ENCODE measurements at places on chromosomes 5 and 9.
A peak's percentile ranks its signal among the peaks of the same experiment; 100 is the strongest.

DNA sequence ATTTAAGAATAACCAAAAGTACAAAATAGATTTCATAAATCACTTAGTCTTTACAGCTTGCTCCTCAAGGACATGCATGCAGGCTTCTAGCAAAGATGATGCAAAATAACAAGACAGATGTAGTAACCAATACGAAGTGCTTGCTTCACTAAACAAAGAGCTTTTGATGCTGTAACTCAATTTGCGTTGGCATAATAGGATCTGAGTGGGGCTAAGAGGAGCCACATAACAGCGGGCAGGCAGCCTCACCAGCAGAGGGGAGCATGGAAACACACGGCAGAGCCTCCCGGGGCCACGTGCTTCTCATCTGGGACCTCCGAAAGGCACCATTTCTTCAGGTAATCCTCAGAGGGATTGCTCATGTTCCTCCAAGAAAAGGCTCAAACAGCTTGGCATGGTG is 139.7 kb downstream of the C5orf15 start:
- DNase-seq, result no peak

DNA sequence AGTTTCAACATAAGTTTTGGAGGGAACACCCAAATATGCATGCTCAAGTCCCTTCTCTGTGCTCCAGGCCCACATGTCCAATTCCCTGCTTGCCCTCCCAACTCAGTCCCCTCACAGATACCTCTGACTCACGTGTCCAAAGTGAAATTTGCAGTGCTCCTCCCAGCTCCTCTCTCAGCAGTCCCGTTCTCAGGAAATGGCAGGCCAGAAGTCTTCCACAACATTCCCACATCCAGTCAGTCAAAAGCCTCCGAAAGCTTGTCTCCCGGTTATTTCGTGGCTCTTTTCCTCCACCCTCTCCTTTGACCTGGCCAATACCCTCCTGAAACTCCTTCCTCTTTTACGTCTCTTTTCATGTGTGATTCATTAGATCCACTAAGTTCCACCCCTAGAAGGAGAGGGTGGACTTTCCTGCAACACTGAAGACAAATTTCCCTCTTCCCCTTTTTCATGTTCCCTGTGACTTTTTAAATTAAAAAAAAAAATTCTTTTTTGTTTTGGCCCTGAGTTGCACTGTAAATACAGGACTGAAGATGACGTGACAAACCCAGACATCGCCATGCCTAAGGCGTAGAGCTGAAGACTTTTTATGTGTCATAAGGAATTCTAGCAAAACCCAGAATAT is 12.8 kb upstream of the MGAT1 start:
- DNase-seq, result no peak

DNA sequence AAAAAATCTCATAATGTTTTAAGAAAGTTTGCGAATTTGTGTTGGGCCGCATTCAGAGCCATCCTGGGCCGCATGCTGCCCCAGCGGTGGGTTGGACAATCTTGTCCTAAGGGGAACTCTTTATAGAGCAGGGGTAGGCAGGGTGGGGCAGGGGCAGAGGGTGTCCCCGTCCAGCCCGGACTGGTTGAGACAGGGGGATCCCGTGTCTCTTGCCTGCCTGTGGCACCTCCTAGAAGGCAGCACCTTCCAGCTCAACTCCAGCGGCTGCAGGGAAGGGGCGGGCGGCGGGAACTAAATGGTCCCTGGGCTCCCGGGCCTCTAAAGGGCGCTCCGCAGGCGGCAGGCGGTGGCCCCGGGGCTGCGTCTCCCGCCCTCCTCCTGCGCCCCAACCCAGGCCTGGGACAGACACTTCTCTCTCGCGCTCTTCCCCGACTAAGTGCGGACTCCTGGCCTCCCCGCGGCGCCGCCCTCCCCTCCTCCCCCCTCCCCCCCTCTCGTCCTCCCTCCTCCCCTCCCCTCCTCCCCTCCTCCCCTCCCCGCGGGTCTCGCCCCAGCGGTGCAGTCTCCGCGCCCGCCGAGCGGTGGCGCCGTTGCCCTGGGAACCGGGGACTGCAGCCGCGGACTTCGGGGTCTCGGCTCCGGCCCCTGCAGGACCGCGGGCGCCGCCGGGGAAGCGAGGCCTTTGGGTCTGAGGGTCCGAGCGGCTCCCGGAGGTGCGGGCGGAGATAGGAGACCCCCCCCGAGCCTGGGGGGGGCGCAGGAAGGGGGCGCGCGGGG is 132.6 kb downstream of the MRPL36 start:
- DNase-seq, result peak; percentile 61

DNA sequence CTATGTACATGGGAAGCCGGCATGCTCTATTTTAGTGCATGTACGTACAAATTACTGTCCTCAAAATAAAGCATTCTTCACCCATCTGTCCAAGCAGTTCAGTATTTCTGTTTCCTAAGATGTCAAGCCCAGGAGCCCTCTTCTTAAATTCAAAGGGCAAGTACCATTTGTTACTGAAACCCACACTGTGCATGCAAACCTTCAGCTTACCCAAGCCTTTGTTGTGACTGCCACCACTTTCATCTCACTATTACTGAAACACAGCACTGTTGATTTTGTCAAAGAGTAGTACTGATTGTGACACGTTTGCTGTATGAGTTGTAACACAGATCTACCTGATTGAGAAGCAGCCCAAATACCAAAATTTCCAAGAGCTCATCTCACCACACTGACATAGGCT is 390.4 kb upstream of the IZUMO3 start:
- DNase-seq, result no peak

GRCh38 chr9:93112116-93112863 is 16.3 kb downstream of the CARD19 start:
- no peak for DNase-seq

DNA sequence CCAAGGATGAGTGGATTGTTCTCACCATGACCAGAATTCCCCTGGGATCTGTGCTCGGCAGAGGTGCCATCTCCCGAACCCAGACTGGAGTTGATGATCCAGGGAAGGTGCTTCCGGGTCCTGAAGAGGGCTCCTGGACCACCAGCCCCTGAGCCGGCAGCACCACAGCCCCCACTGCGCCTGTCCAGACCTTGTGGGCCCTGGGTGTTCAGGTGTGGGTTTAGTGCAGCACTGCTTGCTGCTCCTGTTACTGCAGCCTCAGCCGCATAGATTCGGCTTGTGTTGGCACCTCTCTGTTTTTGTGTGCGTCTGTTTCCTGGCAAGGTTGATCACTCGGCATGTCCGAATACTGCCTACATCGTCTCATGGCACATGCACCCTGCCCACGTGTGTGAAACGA is 16.3 kb upstream of the NPM1 start:
- DNase-seq, result no peak

DNA sequence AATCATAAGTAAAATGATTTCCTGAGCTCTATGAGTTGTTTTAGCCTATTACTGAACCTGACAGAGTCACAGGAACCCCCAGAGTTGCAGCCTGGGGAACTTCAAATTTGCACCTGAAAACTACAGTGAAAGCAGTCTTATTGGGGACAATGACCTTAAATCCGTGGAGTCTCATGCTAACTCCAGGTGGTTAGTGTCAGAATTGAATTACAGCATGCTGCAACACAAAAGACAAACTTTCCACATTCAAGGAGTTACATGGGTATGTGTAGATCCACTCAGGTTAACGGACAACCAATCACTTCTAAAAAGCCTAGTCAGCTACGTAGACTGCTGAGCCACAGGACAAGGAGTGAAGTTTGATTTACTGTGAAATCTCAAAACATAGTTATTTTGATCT is 49.7 kb downstream of the PLPP1 start:
- no peak for DNase-seq

DNA sequence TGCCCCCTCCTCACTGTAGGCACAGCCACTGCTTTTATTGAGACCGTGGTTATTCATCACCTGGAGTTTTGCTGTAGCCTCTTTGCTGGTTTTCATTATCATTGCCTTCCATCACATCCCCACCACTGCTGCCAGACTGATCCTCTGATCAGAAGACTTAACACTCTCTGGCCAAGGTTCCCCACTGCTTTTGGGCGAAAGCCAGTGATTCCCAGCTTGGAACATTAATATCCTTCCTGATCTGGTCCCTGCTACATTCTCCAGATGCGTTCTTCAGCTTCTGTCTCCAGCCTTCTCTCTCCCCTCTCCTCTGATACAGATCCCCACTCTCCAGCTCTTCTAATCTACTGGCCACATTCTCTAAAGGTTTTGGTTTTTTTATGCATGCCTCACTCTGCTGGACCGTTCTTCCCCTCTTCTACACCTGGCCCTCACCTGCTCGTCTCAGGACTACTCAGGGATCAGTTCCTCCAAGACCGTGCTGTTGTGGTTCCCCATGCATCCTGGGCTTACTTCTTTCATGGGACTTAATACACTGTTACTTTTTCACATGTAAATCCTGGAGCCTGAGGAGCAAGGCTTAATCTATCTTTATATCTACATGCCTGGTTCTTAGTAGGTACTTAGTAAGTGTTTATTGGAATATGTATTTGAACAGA is 115.0 kb downstream of the PRKACG start:
- DNase-seq, result no peak

DNA sequence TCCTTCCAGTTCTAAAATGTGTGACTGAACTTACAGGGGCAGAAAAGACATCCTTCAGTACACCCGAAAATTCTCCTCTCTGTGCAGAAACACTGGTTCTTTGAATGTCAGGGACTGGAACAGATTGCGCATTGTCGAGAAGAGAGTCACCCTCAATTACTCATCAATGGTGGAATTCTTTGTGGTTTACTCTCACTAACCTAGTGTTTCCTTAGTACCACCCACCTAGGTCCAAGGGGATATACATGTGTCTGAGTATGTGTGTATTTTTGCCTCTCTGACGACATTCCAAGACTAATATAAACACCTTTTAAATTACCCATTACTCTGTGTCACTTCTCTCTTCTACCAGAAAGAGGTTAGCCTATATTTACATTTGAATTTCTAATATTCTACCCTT is 660.8 kb downstream of the TLE1 start:
- no peak for DNase-seq

DNA sequence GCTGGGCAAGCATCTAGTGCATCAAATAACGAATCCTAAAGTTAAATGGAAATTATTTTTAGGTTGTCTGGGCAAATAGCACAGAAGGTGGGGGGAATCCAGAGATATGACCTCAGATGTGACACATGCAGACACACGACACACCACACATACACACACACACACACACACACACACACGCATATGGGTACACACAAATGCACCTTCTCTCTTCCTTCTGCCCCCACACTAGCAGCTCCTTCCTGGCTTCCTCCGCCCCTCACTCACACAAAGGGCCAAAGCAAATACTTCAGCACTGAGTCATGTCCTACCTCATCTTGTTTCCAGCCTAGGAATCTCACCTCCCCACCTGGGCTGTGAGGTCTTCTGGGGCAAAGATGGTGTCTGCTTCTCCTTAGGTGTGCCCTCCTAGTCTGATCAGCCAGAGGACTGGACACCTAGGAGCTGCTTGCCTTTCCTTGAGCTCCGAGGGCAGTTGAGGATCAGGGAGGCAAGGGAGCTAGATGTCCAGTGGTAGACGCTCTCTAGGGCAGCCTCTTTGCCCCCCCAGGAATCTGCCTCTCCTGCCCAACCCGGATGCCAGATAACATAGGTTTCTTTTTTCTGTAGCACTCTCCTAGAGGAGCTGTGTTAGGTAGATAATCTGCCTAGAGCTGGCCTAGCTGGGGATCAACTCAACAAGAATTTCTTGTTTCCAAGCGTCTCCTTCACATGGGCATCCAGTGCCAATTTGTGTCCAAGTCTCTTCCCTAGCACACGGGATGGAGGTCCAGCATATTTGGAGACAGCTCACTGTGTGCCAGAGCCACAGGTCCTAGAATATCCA is 14.3 kb upstream of the JADE2 start:
- peak; percentile 72 for DNase-seq

- DNase-seq, result no peak
These were observed 408.5 kb downstream of the KIAA0825 start for GRCh38 chr5:94209774-94210355.

- no peak for DNase-seq
These were observed 100.3 kb upstream of the ELAVL2 start for GRCh38 chr9:23926368-23926767.

DNA sequence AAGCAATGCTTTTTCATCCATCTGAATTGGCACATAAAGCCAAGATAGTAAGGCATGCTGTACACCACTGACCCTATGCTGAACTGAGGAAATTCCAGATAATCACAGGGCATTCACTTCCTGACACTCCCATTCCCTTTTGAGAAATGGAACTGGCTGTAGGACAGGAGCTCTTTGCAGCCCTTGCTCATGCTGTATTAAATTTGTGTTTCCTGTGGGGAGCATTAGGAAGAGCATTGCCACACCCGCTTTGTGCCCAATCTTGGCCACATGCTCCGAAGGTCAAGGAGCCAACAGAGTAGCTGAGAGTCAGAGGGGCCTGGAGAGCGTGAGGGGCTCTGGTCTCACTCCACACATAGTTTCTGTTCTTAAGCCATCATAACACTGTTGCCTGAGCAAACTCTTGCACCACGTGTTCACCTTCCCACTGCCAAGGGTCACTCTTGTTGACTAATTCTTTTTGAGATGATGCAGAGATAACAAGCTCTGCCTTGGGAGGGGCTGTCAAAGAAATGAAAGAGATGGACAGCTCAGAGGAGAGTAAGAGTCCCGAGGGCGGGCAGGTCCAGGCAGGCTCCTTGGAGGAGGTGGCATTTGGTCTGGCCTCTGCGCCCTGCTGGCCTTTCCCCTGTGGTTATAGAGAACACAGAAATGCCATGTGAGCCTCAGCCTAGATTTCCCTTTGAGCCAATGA is 31.7 kb upstream of the ARAP3 start:
- no peak for DNase-seq

DNA sequence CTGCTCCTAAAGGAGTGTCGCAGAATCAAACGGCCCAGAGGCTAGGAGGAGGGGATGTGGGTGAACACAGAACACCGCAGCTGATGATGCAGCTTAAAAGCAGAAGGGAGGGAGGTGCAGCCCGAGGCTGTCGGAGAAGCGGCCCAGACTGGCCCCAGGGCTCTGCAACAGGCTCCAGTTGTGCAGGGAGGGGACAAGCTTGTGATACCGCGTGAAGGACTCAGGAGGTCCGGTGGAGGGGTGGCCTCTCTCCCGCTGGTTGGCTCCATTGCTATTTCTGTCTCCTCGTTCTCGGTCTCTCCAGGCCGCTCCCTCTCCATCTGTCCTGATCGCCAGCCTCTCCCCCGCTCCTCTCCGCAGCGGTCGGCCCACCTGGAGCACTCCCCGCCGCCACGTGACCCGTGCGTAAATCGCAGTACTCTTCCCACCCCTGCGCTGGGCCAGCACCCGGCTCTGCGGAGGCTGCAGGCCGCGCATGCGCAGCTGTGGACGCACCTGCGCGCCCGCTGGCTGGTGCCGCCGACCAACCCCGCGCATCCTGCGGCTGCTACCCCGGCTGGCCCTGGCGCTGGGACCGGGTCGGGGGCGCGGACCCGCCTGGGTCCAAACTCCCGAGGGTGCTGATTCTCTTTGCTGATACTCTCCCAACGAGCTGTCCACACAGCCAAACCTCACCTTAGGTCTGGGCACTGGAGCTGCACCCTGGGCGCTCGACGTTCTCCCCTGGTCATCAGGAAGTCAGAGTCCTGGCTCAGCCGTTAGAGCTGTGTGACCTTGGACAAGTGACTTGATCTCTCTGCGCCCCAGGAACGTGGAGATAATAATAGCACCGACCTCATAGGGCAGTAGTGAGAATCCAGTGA is 3.7 kb upstream of the STXBP1 start:
- DNase-seq, result peak; percentile 81

DNA sequence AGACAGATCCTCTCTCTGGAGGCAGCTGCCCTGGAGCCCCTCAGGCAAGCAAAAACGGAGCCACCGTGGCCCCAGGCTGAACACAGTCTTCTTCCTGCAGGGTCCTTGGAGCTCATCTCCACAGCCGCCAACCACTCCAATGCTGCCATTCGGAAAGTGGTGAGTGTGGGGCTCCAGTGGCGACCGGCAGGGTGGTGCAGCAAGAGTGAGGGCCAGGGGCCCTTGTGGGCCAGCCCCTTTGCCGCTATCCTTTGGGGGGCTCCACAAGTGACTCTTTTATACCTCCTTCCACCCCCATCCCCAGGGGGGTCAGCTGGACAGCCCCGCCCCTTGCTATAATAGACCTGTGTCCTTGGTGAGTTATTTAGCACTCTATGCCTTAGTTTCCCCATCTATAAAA is 47.4 kb upstream of the SUSD3 start:
- DNase-seq, result no peak
